Dermis microvascular lymphatic vessel endothelial cell (primary cell): ENCODE measurements at places on chromosomes 4 and X. TPM values are rescaled to one million over a fixed set of nuclear protein-coding genes. Genes with fewer than 3 reads are reported as not detected.

TMEM150C gene
- total RNA-seq: 7.1 and 13.0 TPM in 2 replicates

MAGEC3 gene
- total RNA-seq: not detected in 2 replicates

FAM114A1 gene
- 76.8 and 106 TPM in 2 replicates for total RNA-seq

ASB11 gene
- total RNA-seq: under 0.01 TPM in 1 of 2 replicates, not detected in the other

AVPR2 gene
- total RNA-seq: 1.9 and 2.0 TPM in 2 replicates

CCDC160 gene
- not detected in 2 replicates for total RNA-seq

NCAPG gene
- total RNA-seq: 8.9 and 29.3 TPM in 2 replicates

XG gene
- total RNA-seq: under 0.01 and 0.13 TPM in 2 replicates

RAB40A gene
- total RNA-seq: 0.13 TPM in 1 of 2 replicates, not detected in the other

TEX11 gene
- total RNA-seq: not detected in 2 replicates

TCEAL8 gene
- 51.7 and 53.5 TPM in 2 replicates for total RNA-seq

SPP1 gene
- total RNA-seq: not detected in 2 replicates

TMSB15A gene
- 0.76 and 1.4 TPM in 2 replicates for total RNA-seq

PABPC1L2A gene
- total RNA-seq: not detected in 2 replicates

CXCL9 gene
- total RNA-seq: not detected in 2 replicates

SUPT20HL2 gene
- total RNA-seq: not detected in 2 replicates

MAGEA6 gene
- not detected in 2 replicates for total RNA-seq

TLR7 gene
- not detected in 2 replicates for total RNA-seq

AFM gene
- not detected in 2 replicates for total RNA-seq

CA5B gene
- 1.5 and 1.9 TPM in 2 replicates for total RNA-seq

CACNA1F gene
- under 0.01 TPM in 2 replicates for total RNA-seq

HOPX gene
- 1.5 and 7.6 TPM in 2 replicates for total RNA-seq

VEGFC gene
- 0.76 and 0.77 TPM in 2 replicates for total RNA-seq

ANAPC4 gene
- total RNA-seq: 19.3 and 21.4 TPM in 2 replicates

SGMS2 gene
- total RNA-seq: 44.8 and 53.0 TPM in 2 replicates

NDNF gene
- total RNA-seq: 1.8 and 6.7 TPM in 2 replicates

DDX3X gene
- 255 and 341 TPM in 2 replicates for total RNA-seq

TRIML1 gene
- under 0.01 TPM in 2 replicates for total RNA-seq

ERAS gene
- total RNA-seq: not detected in 2 replicates

FAM9C gene
- total RNA-seq: not detected in 2 replicates

TBC1D8B gene
- 2.4 and 3.5 TPM in 2 replicates for total RNA-seq

UGT2B10 gene
- total RNA-seq: not detected in 2 replicates

HHIP gene
- total RNA-seq: 90.9 and 127 TPM in 2 replicates

SLIT2 gene
- total RNA-seq: 0.13 and 0.38 TPM in 2 replicates

RHOXF2 gene
- not detected in 2 replicates for total RNA-seq

NBDY gene
- total RNA-seq: 4.6 and 6.7 TPM in 2 replicates

TACR3 gene
- total RNA-seq: not detected in 2 replicates

IL2RG gene
- 0.13 and 0.25 TPM in 2 replicates for total RNA-seq

GPR101 gene
- total RNA-seq: not detected in 2 replicates

AMTN gene
- total RNA-seq: not detected in 2 replicates

SLC25A53 gene
- 7.6 and 8.5 TPM in 2 replicates for total RNA-seq

ARHGAP24 gene
- total RNA-seq: 26.3 and 40.3 TPM in 2 replicates

IL2 gene
- total RNA-seq: not detected in 2 replicates

KCNE5 gene
- total RNA-seq: 0.13 TPM in 1 of 2 replicates, not detected in the other

FGB gene
- total RNA-seq: not detected in 2 replicates

LRAT gene
- total RNA-seq: under 0.01 TPM in 1 of 2 replicates, not detected in the other

PNCK gene
- total RNA-seq: not detected in 2 replicates

ADH1C gene
- not detected in 2 replicates for total RNA-seq

GLRA3 gene
- not detected in 2 replicates for total RNA-seq

PAGE2B gene
- not detected in 2 replicates for total RNA-seq

OTC gene
- total RNA-seq: 0.13 and 0.26 TPM in 2 replicates

NUDT11 gene
- 0.51 TPM in 2 replicates for total RNA-seq

TLR10 gene
- total RNA-seq: not detected in 2 replicates

SSX2 gene
- not detected in 2 replicates for total RNA-seq
